ENCODE measurements at places on chromosomes 7 and 10. TPM values are rescaled to one million over a fixed set of nuclear protein-coding genes. Genes with fewer than 3 reads are reported as not detected.

- DNase-seq, result no peak
Measured at GRCh38 chr10:340646-341045, 205.4 kb downstream of the ZMYND11 start.

DNA sequence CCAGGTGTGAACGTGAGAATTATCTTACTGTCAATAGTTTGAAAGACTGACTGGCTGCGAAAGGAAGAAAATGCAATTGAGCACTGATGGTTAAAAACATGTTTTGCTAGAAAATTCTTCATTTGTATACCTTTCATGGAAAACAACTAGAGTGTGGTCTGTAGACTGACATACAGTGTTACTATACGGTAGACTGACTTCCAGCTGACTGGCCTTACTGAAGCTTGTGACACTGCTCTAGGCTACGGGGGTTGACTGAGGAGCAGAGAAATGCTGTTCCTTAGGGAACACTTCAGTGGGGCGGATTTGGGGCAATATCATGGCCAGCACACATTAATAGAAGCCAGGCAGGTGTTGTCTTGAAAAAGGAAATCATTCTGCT lies 25.9 kb upstream of the DDC start:
- DNase-seq, result no peak

GRCh38 chr7:47827351-47827756 lies 120.9 kb downstream of the PKD1L1 start:
- DNase-seq, result no peak

GRCh38 chr7:99644431-99644830 lies 27.7 kb downstream of the ZSCAN25 start:
- no peak for DNase-seq

DNA sequence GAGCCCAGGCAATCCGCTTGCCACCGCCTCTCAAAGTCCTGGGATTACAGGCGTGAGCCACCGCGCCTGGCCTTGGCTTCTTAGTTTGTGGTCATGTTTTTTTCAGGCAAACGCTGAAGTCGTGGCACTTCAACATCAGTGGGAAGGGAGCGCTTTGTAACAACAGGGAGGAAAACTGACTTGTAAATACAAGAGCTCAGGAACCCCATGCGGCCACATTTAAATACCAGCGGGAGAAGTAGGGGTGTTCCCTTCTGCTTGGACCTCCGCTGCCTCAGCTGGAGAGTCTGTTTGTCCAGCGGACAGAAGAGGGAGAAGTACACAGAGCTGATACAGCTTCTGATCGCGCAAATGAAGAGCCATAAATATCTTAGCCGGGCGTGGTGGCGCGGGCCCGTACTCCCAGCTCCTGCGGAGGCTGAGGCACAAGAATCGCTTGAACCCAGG lies 108.7 kb upstream of the KMT2C start:
- no peak for DNase-seq

- DNase-seq, result no peak
Measured at GRCh38 chr10:12466704-12467305, 117.5 kb downstream of the CAMK1D start.

DNA sequence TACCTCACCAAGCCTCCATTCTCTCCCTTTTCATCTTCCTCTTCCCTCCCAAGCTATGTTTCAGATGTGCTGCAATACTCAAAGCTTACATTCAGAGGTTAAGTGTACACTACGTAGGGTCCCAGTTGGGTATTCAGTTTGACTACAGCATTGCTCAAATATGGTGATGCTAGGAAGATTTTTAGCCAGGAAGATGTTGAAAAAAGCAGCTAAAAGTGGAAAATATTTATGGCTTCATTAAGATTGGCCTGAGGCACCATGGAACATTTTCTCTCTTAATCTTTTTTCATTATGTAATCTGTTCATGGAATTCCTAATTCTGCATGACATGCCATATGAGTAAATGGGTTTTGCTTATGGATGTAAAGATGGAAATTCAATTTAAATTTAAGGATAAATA lies 72.0 kb upstream of the ABCB5 start:
- no peak for DNase-seq

GRCh38 chr7:2814946-2815874 lies 28.9 kb downstream of the GNA12 start:
- DNase-seq, result no peak

GRCh38 chr7:100827330-100828226 lies at the start of gene EPHB4:
Gene EPHB4, minus strand, starts transcription at chr7:100827523. Its CDS starts 493 bp downstream, at chr7:100827030.
- peak; percentile 72 for DNase-seq

- DNase-seq, result no peak
Measured at GRCh38 chr7:36827726-36828703, 103.7 kb upstream of the AOAH start.

- DNase-seq, result peak; percentile 77
Measured at GRCh38 chr10:4770801-4771553, 55.0 kb upstream of the AKR1E2 start.

GRCh38 chr7:112205343-112206237 lies 609 bp downstream of the DOCK4 start:
- DNase-seq, result peak; percentile 33

- no peak for DNase-seq
Measured at GRCh38 chr10:105284476-105285215, 643.6 kb downstream of the SORCS3 start.

DNA sequence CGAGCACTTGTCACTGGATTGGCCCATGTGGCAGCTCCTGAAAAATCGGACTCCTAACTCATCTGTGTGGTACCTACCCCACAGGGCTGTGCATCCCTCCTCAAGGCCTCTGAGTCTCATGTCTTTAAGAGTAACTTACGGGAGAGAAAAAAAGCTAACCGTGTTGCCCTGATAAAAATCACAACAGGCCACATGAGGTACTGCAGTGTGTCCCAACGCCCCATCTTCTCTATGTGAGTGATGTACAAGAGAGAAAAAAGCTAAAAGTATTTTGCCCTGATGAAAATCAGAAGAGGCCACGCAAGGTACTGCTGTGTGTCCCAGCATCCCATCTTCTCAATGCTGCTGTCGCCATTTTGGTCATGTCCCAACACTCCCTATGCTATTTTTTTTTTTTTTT lies 41.2 kb upstream of the ADRB1 start:
- no peak for DNase-seq

DNA sequence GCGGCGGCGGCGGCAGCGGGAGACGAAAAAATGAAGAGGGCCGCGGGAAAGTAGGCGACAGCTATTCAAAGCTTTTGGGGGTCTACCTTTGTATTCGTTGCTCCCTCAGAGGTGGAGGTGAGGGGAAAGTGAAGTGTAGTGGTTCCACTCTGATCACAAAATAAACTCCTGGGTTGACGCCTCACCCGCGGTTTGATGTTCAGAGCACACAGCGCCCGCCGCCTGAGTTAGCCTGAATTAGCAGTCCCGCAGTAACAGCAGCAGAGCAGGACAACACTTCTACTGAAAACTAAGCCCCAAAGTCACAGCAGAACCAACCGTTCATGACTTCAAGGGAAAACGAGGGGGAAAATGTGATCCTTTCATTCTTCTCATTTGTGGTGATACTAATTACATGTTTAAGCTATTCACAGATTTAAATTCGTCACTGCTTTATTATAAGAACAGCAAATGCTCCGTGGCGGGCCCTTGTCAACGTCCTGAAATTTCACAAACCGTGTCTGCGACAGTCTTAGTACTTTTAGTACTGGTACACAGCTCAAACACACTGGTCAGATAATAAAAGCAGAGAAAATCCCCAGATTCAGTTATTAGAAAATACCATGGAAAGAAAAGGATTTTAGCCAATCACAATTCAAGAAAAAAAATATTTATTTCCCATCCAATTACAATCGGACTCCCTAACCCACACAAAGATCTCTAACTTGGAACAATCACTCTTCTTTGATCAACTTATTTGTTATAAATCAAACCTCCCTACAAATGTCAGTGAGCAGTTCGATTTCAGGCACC lies 563 bp upstream of the JMJD1C start:
- DNase-seq, result no peak

- no peak for DNase-seq
Measured at GRCh38 chr10:6624392-6624791, 44.3 kb upstream of the PRKCQ start.

DNA sequence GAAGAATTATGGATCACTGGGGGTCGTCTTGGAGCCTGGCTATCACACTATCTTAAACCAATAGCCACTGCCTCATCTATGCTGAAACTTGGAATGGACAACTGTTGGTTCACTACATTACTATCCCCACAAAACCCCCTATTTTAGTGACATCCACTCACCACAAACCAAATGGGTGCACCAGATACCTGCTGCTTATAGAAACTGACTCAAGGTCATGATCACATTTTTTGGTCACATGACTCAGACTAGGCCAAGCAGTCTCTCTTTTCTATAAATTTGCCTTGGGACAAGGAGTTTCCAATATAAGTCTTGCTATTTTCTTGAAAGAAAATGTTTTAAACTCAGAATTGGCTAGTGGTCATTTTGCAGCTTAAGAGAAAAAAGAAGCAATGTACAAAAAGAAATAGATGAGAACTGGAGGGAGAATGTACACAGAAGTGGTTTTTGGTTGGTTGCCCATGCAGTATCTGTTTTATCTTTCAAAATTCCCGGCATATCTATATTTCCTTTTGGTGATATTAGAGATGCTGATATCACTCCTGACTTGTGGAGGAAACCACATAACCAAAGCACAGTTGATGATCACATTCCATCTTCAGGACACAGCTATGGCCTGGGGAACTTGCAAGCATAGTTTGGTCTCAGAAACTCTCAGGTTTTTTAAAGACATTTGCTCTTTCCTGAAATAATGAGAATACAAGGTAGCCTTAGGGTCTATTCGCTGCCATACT lies 85.2 kb upstream of the CACNA2D1 start:
- DNase-seq, result peak; percentile 20

GRCh38 chr10:70834441-70835151 lies 18.8 kb downstream of the SGPL1 start:
- no peak for DNase-seq

- no peak for DNase-seq
Measured at GRCh38 chr10:68434657-68435056, 27.6 kb upstream of the RUFY2 start.

GRCh38 chr7:20624666-20625385 lies 9.4 kb downstream of the ABCB5 start:
- DNase-seq, result no peak

DNA sequence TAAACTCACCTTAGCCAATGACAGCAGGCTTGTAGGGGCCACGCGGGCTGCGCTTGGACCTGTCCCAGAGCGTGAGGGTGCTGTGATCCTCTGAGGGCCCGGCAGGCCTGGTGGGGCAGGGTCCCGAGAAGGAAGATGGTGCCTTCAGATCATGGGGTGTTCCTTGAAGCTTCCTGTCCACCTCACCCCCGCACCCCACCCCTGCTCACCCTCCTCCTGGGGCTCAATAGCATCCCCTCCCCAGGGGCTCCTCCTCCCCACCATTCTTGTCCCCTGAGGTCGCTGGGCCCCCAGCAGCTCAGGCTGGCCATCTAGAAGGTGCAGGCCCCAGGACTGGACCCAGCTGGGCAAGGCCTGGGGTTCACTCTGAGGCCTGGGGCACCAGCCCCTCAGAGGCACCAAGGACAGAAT lies 33.9 kb downstream of the PWWP2B start:
- DNase-seq, result no peak

GRCh38 chr7:70474639-70475234 lies 657.2 kb upstream of the GALNT17 start:
- no peak for DNase-seq

DNA sequence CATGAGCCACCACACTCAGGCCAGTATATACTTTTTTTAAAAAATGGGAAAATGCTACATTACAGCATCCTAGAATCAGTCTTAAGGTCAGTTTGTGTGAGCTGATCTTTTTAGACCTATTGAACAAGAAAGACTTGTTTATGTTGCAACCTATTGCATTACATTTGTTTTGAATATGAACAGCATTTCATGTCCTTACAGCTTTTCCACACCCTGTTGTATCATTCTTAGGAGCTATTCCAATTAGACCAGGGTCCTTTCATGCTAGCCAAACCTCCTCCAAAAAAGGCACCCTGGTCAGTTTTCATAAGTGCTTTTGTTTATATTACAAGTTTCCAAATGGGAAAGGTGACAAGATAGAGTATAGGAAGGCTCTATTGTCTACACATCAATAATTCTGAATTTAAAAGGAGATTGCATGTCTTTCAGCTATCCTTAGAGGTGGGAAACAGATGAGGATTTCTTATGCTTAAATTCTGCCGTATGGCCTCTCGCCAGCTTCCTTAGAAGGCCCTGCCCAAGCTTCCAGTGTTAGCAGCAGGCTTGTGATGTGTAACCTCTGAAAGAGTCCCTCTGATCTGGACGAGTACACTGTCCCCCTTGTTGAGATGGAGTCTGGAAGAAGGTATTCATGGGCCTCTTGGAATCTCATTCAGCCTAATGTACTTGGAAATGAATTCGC lies 171.9 kb downstream of the OTUD1 start:
- no peak for DNase-seq

GRCh38 chr10:13816195-13816925 lies 229.6 kb downstream of the PRPF18 start:
- DNase-seq, result peak; percentile 90

DNA sequence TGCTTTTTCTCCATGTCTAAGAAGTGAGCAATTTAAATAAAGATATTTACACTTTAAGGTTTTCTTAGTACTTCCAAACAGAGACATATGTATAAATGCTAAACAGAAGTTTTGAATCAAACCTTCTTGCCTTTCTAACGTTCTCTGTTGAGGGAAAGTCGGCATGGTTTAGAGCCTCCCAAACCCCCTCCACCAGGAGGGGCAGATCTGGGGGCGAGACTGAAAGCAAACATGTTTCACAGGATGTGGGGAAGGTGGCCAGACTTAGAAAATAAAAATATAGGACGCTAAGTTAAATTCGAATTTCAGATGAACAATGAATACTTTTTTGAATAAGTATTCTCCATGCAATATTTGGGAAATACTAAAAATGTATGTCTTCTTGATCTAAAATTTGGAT lies 208.3 kb upstream of the SHH start:
- DNase-seq, result no peak

- DNase-seq, result no peak
Measured at GRCh38 chr10:63692220-63692896, 171.2 kb downstream of the REEP3 start.

- no peak for DNase-seq
Measured at GRCh38 chr7:10325395-10325794, 648.3 kb upstream of the PHF14 start.

- DNase-seq, result no peak
Measured at GRCh38 chr7:127821146-127821545, 169.2 kb downstream of the SND1 start.

DNA sequence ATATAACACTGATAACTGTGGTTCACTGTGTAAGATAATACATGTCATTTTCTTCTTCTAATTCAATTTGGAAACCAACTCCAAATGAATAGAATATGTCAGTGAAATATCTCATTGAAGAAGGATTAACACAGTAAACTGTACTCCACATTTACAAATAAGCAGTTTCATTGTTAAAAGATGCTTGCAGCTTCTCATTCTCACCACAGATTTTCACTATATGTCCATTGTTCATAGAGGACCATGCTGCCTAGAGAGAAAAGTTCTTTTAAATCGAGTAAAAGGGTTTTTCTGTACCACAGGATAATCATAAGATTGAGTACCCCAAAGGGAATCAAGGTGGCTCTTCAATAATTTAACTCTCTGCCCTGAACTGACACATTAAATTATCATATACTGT lies 165.5 kb downstream of the LRRN3 start:
- DNase-seq, result no peak

- DNase-seq, result peak; percentile 15
Measured at GRCh38 chr7:110775046-110775445, 315.9 kb upstream of the LRRN3 start.

The CTTNBP2 gene
- polyA plus RNA-seq, result 10.7 TPM

The COL28A1 gene
- polyA plus RNA-seq, result 0.02 TPM

The CNTNAP2 gene
- polyA plus RNA-seq, result not detected

The PRF1 gene
- polyA plus RNA-seq, result not detected

The CHRM2 gene
- 85.6 TPM for polyA plus RNA-seq

The C10orf53 gene
- polyA plus RNA-seq, result not detected

The CYP26A1 gene
- polyA plus RNA-seq, result not detected

The RPEL1 gene
- 0.20 TPM for polyA plus RNA-seq

The FEZF1 gene
- polyA plus RNA-seq, result not detected

The SLC25A13 gene
- 17.3 TPM for polyA plus RNA-seq

The TFR2 gene
- polyA plus RNA-seq, result 0.06 TPM

All from AG04450 (cell line).